ENCODE measurements at places on chromosomes 6 and 20. TPM values are rescaled to one million over a fixed set of nuclear protein-coding genes. Genes with fewer than 3 reads are reported as not detected.

- DNase-seq = no peak
- peaks cover 7% of the 10 kb centered on the region for H3K36me3 ChIP-seq
- peaks cover 30% of the 10 kb centered on the region for H3K4me1 ChIP-seq
- no peaks in the 10 kb centered on the region for H3K27me3 ChIP-seq
- no peak overlapping the region for H3K4me3 ChIP-seq
Observed at GRCh38 chr6:35600659-35601125, 88.0 kb upstream of the TULP1 start.

The OOEP gene
- not detected for total RNA-seq

- peak overlapping the region; percentile 89 for H3K27ac ChIP-seq
- DNase-seq = peak; percentile 78
- H3K36me3 ChIP-seq = peaks cover 12% of the 10 kb centered on the region
- peaks cover 35% of the 10 kb centered on the region for H3K4me1 ChIP-seq
- peak overlapping the region; percentile 74 for H3K4me3 ChIP-seq
- no peaks in the 10 kb centered on the region for H3K27me3 ChIP-seq
Observed at GRCh38 chr20:3045042-3045815, 623 bp upstream of the MRPS26 start.

DNA sequence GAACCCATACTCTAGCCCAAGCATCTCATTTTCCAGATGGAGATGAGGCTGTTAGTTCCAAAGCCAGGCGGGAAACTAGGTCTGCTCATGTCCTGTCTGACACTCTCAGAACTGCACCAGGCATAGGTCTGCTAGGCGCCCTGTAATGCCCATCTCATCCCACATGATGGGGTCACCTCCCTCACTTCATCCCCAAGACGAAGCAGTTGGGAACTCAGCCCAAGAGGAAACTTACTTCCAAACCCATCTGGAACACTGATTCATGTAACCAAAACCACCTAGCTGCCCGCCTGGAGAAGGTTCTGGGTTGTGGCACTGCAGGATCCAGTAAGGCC, 119.4 kb upstream of the PRND start:
- no peaks in the 10 kb centered on the region for H3K4me1 ChIP-seq
- no peak for DNase-seq
- no peaks in the 10 kb centered on the region for H3K36me3 ChIP-seq
- H3K4me3 ChIP-seq = no peak overlapping the region

DNA sequence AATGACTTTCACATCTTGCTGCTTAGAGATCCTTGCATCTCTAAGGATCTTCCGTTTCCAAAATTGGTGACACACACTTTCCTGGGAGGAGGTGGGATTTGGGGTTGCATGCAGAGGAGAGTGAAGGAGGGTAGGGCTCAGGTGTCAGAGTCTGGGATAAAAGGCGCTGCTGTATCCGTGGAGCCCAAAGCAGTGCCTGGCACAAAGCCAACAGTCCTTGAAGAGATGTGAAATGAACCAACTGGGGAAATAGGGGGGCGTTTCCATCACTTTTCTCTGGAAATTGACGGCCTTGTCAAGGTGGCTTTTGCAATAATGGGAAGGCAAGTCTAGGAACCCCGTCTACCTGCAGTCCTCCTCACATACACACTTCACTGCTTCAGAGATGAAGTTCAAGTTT, 59.5 kb upstream of the NELFCD start:
- no peak overlapping the region for H3K27ac ChIP-seq
- DNase-seq = no peak
- no peaks in the 10 kb centered on the region for H3K27me3 ChIP-seq
- no peaks in the 10 kb centered on the region for H3K36me3 ChIP-seq

GRCh38 chr6:161141173-161141572, 132.7 kb downstream of the AGPAT4 start:
- no peak overlapping the region for H3K4me3 ChIP-seq
- DNase-seq = no peak
- no peak overlapping the region for H3K27ac ChIP-seq
- H3K4me1 ChIP-seq = no peaks in the 10 kb centered on the region
- no peaks in the 10 kb centered on the region for H3K36me3 ChIP-seq
- H3K27me3 ChIP-seq = no peaks in the 10 kb centered on the region

- H3K4me1 ChIP-seq = no peaks in the 10 kb centered on the region
- no peak overlapping the region for H3K4me3 ChIP-seq
- H3K27me3 ChIP-seq = no peaks in the 10 kb centered on the region
- H3K27ac ChIP-seq = no peak overlapping the region
Observed at GRCh38 chr6:124254941-124255685, 451.4 kb downstream of the NKAIN2 start.

GRCh38 chr6:148521586-148521985, 178.9 kb downstream of the SASH1 start:
- no peaks in the 10 kb centered on the region for H3K4me1 ChIP-seq
- H3K36me3 ChIP-seq = peaks cover 19% of the 10 kb centered on the region
- no peak overlapping the region for H3K4me3 ChIP-seq
- H3K27ac ChIP-seq = no peak overlapping the region
- H3K27me3 ChIP-seq = no peaks in the 10 kb centered on the region
- DNase-seq = no peak

DNA sequence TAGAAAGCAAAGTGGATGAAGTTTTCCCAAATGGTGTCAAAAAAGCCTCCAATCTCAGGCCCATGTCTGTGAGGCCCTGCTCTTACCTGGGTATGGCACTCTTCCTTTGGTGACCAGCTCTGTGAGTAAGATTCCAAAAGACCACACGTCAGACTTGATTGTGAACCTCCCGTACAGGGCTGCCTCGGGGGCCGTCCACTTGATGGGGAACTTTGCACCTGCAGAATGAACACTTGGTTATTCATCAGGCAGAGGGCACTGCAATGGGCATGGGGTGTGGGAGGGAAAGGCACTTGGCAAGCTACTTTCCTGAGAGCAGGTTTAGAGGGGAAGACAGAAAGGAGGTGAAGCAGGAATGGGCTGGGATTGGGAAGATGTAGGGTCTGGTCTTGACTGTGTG, 68.7 kb upstream of the TRAF3IP2 start:
- H3K4me3 ChIP-seq = no peak overlapping the region
- no peak for DNase-seq
- H3K4me1 ChIP-seq = peaks cover 5% of the 10 kb centered on the region
- H3K36me3 ChIP-seq = peaks cover 3% of the 10 kb centered on the region
- no peak overlapping the region for H3K27ac ChIP-seq

- H3K27ac ChIP-seq = no peak overlapping the region
- H3K27me3 ChIP-seq = no peaks in the 10 kb centered on the region
- H3K4me1 ChIP-seq = no peaks in the 10 kb centered on the region
- H3K4me3 ChIP-seq = no peak overlapping the region
- no peaks in the 10 kb centered on the region for H3K36me3 ChIP-seq
- no peak for DNase-seq
Observed at GRCh38 chr20:45445805-45446562, 23.6 kb upstream of the WFDC2 start.

The ZSWIM3 gene
- 4.2 TPM for total RNA-seq

DNA sequence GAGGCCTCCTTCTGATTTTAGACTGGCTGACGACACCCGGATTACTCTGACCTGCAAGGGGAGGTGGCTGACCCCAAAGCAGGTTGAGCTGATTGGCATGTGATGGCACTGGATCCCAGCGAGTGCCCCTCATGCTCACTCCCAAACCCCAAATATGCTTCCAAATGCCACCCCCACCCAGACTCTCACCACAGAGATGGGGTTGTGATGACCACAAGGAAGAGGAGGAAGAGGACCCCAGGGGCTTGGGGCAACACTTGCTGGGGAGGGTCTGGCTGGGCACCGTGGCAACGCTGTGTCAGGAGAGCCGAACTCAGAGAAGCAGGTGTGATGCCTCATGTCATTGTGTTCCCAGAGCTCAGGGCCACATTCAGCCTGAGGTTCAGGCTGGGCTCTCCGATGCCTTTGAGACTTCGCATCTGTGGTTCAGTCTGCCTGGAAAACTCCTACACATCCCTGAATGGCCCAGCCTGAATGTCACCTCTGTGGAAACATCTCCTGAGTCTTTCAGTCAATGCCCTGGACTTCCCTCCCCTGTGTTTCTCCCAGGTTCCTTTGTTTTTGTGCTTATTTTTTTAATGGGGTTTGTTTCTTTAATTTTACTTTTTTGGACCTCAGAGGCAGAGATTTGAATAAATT, 169.1 kb upstream of the PMEPA1 start:
- no peaks in the 10 kb centered on the region for H3K36me3 ChIP-seq
- no peaks in the 10 kb centered on the region for H3K27me3 ChIP-seq
- no peak overlapping the region for H3K4me3 ChIP-seq
- peak; percentile 17 for DNase-seq
- H3K4me1 ChIP-seq = no peaks in the 10 kb centered on the region
- H3K27ac ChIP-seq = no peak overlapping the region

DNA sequence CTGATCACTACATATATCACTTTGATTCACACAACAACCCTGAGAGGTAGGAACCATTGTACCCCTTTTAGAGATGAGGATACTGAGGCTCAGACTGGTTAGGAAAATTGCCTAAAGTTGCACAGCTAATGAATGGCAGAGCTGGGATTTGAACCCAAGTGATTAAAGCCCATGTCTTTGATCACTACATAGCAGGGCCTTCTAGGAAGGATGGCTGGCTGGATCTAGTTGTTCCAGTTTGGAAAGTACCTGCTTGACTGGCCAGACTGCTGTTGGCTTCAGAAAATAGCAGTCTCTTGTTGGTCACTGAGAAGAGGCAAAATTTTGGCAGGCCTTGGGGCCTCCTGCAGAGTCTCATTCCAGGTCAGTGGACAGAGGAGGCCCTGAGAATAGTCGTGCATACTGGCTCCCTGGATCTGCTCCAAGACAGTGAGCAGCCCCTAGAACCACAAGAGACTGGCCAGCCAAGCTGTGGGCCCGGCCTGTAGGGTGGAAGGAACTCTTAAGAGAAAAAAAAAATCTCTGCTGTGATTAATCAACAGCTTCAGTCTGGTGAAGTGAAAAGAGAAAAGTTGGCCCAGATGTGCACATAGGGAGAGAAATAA, 17.5 kb downstream of the PPARD start:
- no peak for DNase-seq
- no peak overlapping the region for H3K4me3 ChIP-seq
- no peaks in the 10 kb centered on the region for H3K36me3 ChIP-seq
- no peaks in the 10 kb centered on the region for H3K27me3 ChIP-seq

All from liver (tissue), 10 donors.